Right kidney (tissue), 9 donors: ENCODE measurements at places on chromosomes 6 and 20.

- DNase-seq = no peak
Observed at GRCh38 chr20:58640446-58640845, 10.6 kb upstream of the STX16 start.

DNA sequence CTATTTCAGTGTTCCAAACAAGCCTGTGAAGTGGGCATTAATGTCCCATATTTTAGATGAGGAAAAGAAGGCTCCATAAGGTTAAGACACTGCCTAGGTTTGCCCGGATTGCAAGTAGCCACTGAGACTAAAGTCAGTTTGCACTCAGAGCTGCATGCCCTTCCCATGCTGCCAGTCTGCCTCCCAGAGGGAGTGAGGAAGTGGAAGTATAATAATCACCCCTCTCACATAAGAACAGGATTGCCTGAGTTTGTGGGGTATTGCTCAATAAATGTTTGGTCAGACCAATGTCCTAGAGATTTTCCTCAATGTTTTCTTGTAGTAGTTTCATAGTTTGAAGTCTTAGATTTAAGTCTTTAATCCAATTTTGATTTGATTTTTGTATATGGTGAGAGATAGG is 43.9 kb upstream of the CLIC5 start:
- DNase-seq = no peak

DNA sequence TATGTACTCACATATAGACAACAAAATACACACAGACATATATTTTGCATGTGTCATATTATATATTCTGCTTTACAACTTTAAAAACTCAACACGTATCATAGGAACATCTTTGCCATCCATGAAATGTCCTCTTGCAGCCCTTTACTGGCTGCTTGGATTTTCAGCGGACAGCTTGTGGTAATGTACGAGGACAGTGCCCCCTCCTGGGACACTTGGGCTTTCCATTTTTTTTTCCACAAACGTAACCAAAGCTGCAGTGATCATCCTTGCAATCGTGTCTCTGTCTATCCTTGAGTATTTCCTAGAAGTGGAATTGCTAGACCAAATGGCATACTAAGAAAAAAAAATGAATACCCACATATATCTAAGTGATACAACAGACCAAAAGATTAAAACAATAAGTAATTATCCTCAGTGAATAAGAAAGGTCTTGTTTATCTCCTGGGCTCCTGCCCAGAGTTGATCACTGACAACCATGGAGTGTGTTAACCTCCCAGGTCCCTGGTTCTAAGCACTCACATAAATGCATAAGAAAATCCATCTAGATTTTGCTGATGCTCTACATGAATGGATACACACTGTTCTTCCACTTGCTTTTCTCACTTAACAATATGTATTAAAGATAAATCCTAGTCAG is 18.1 kb downstream of the BPI start:
- no peak for DNase-seq

DNA sequence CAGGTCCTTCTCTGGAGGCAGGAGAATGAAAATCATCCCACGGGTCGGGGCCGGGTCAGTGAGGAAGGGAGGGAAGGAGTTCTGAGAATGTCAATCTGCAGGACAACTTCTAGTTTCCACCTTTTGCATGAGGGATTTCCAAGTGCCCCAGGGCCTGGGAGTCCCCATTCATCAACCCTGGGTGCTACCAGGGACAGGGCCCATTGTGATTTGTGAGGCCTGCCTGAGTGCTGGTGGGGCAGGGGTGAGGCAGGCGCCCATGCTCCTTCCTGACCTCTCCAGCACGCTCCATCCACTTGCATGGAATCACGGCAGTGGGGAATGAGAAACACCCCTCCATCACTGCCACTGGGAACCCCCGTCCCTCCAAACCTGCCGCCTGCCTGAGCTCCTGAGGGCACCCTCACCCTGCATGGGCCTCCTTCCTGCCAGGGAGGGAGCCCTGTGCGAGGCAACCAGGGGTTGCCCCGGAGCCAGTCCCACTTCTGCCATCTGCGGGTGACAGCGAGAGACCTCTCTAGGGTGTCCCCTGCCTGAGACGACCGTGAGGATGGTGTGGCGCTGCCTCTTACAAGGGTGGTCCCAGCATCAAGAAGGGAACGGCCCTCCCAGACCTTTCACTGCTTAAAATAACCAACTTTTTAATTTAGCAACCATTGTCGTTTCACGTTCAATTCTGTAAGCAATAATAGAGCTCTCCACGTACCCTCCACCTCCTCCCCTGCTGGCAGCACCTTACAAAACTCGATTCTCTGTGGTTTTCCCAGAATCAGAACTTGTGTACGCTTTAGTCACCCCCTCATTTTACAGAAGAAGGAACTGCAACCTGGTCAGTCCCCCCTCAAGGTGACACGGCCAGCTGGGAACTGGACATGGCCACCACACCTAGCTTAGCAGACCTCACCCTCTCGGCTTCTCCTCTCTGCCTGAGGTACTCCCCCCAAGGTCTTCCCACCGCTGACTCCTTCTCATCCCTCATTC is 28.6 kb downstream of the PMEPA1 start:
- no peak for DNase-seq
